Stomach (tissue), 19 donors: ENCODE measurements at places on chromosomes 2 and 18. TPM values are rescaled to one million over a fixed set of nuclear protein-coding genes. Genes with fewer than 3 reads are reported as not detected.

GRCh38 chr2:113169002-113169530 is 4.7 kb upstream of the PSD4 start:
- no peak for DNase-seq

DNA sequence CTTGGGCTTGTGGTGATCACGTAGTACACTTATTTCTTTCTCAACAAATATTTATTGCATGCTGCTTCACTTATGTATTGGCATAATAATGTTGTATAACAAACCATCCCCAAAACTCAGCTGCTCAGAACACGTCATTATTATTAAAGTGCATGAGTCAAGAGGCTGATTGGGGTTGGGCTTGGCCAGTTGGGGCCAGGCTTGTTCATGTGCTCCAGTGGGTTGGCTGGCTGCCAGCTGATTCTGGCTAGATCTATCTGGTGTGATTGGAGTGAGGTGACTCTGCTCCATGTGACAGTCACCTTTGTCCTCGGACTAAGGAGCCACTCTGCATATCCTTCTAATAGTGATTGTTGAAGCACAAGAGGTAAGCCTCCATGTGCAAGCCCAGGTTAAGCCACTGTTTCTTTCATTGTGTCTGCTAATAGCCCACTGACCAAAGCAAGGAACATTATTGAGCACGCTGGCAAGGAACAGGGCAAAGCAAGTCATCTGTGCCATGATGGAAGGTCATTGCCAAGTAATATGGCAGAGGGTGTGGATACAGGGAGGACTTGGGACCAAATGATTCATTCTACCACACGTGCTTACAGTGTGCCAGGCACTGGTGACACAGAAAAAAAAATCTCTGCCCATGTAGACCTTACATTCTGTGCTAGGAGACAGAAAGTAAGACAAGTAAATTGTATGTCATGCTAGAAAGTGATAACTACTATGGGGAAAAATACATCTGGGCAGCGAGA is 63.3 kb upstream of the TMEM182 start:
- peak; percentile 82 for DNase-seq

DNA sequence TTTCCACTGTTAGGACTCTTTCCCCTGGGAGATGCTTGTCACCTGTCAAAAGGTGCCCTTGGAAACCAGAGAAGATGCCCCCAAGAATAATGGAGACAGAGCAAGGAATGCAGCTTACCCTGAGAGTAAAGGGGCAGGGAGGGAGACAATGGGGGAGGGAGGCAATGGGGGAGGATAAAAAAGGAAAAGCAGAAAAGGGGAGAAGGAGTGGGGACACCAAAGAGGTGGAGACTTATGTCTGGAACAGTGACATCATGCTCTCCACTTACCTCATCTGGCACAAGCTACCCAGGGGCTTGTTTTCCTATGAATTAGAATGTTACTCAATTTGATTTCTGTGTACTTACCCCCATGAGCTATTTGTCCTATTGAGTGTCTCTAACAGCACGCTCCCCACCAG is 67.9 kb downstream of the MRO start:
- DNase-seq: no peak

DNA sequence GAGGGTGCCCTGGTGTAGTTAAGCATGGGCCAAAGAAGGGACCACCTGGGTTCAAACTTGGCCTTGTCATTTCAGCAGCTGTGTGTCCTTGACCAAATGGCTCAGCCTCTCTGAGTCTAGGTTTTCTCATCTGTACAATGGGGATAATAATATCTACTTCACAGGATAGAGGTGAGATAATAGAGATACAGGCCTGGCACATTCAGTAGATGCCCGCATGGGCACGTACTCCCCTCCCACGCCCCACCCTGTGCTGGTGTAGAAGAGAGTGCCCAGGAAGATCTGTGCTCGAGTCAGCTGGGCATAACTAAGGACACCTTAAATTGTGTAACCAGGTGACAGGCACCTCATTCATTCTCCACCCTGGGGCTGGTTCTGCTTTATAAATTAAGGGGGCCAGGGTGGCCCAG is 8.4 kb upstream of the TMEM185B start:
- no peak for DNase-seq

GRCh38 chr18:27750014-27750413 is 426.9 kb downstream of the CDH2 start:
- DNase-seq: peak; percentile 45

DNA sequence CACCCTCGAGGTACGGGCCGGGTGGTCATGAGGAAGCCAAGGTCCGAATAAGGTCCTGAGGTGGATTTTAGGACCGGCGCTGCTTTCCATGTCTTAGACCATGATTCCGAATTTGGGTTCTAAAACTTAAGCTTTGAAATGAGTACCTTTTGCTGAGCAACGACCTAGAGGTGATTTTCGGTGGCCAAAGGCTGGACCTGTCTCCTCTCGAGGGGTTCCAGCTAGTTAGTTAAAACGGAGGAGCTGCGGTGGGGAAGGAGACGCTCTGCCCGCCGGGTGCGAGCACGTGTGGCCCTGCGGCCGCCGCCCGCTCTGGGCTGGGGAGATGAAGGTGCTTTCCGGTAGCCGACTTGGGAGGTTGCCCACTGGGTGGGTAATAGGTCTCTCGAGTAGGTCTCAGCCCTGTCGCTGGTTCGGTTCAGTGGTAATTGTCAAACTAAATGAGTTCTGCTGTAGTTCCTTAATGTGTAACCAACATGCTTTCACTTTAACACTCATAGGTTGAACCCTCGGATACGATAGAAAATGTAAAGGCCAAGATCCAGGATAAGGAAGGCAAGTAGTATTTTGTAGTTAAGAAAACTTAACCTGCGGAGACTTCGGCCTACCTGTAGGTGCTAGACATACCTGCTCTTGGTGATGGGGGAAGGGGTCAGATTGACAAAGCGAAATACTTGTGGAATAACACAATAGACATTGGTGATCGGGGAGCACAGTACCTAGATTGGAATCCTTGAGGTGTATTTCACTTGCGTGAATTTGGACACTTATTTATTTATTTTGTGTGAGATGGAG is 572 bp downstream of the RPS27A start:
- peak; percentile 43 for DNase-seq

DNA sequence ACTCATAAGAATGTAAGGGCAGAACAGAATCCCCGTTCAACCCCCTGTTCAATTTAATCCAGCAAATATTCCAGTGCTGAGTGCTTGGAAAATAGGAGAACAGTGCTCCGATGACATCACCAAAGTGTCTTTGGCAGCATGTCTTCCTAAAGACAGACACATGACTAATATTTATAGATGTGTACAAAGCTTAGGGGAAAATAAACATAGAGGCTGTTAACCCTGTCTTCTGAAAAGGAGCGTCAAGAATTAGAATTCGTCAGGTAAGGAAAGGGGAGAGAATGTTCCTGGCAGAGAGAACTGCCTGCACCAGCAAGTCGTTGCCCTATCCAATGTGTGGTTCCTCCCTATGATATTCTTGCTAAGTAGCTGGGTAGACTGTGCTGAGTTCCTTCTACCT is 72.7 kb downstream of the PLB1 start:
- DNase-seq: no peak

Gene CFAP221
- total RNA-seq: 15.1 TPM

Gene TEKT4
- not detected for total RNA-seq

Gene NCKAP5
- total RNA-seq: 0.58 TPM

Gene AFTPH
- 93.6 TPM for total RNA-seq

Gene AGXT
- not detected for total RNA-seq
